ENCODE measurements at places on chromosomes 3 and 15. TPM values are rescaled to one million over a fixed set of nuclear protein-coding genes. Genes with fewer than 3 reads are reported as not detected.

- DNase-seq = no peak
These were observed 231.4 kb downstream of the ROBO2 start for GRCh38 chr3:77271306-77271705.

Gene PGBD4
- 3.9 TPM for total RNA-seq

DNA sequence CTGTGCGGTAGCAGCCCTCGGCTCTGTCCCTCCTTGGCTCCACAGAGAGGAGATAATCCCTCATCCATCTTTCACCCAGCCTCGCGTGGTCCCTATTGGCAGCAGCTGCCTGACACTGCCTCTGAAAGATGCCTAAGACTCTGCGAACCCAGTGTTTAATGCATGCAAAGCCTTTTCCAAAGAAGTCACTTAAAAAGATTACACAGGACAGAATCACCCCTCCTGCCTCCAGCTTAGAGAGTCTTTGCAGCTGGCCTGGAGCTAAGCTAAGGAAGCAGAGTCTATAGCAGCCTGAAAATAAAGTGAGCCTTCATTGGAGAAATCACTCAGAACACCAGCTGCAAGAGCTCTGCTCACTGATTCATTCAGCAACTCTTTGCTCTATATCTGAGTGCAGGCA, 247.2 kb downstream of the SHQ1 start:
- peak; percentile 93 for DNase-seq

Gene MTHFS
- total RNA-seq = 15.4 TPM

GRCh38 chr15:87730706-87731105, 525.8 kb downstream of the NTRK3 start:
- DNase-seq = no peak

DNA sequence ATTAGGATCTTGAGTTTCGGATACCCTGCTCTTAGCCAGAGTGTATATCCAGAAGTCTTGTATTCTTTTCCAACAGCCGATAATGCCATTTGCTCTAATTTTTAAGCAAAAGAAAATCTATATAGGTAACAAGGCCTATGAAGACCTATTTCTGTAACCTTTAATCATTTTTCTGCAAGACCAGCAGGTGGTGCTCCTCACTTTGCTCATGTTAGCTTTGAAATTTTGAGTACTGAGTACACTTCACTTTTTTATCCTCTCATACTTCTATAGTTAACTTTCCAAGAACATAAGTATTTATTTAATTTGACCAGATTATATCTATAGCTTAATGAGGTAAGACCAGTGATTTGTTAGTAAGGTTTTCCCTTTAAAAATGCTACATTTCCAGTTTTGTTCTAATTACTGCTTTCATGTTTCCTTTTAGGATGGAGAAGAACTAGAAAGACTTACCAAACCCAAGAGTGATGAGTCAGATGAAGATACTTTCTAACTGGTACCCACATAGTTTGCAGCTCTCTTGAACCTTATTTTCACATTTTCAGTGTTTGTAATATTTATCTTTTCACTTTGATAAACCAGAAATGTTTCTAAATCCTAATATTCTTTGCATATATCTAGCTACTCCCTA, 20.5 kb downstream of the SLC35A5 start:
- peak; percentile 68 for DNase-seq

Gene C3orf20
- not detected for total RNA-seq
